ENCODE measurements at places on chromosomes 11 and 22.
A peak's percentile ranks its signal among the peaks of the same experiment; 100 is the strongest.

- DNase-seq: no peak
Measured at GRCh38 chr11:75582506-75582894, 20.4 kb downstream of the SERPINH1 start.

- DNase-seq: no peak
Measured at GRCh38 chr11:56577621-56578020, at the start of gene OR5M10. OR5M10 (minus strand) TSS chr11:56577721; CDS start chr11:56577721, 0 bp downstream.

DNA sequence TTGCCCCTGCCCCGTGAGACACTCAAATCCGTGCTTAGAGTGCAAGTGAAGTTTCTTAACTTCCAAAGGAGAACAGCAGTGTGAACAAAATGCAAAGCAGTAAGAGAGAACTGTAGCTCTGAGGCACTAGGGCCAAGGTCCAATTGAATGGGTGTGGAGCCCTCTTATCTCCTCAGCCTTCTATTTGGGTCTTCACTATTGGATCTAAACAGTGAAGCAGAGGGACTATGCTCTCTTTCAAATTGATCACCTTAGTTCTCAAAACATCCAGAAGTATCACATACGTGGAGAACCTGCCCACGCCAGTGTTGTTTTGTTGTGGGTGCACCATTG lies 49.6 kb downstream of the C22orf31 start:
- DNase-seq: no peak

DNA sequence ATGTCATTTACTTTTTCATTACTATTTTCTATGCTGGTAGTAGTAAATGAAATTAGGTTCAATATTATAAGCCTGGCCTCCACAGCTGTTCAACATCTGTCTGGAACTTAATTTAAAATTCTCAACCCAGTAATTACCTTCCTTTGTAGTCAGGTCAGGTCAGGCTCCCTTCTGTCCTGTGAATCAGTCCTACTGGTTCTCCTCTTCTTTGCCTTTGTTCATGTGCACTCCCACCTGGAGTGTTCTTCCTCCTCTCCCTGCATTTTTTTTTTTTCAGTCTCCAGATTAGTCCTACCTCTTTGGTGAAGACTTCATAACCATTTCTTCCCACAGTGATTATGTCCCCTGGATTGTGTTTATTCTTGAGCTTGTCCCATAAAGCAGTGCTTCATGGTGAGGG lies 67.9 kb downstream of the DKK3 start:
- DNase-seq: no peak

- no peak for DNase-seq
Measured at GRCh38 chr11:69972351-69972802, 105.7 kb upstream of the ANO1 start.

GRCh38 chr11:39461066-39461465 lies 1998.4 kb downstream of the LRRC4C start:
- DNase-seq: no peak

GRCh38 chr11:46860218-46860617 lies 14.1 kb upstream of the CKAP5 start:
- no peak for DNase-seq

- no peak for DNase-seq
Measured at GRCh38 chr11:134802116-134802515, 390.1 kb upstream of the B3GAT1 start.

DNA sequence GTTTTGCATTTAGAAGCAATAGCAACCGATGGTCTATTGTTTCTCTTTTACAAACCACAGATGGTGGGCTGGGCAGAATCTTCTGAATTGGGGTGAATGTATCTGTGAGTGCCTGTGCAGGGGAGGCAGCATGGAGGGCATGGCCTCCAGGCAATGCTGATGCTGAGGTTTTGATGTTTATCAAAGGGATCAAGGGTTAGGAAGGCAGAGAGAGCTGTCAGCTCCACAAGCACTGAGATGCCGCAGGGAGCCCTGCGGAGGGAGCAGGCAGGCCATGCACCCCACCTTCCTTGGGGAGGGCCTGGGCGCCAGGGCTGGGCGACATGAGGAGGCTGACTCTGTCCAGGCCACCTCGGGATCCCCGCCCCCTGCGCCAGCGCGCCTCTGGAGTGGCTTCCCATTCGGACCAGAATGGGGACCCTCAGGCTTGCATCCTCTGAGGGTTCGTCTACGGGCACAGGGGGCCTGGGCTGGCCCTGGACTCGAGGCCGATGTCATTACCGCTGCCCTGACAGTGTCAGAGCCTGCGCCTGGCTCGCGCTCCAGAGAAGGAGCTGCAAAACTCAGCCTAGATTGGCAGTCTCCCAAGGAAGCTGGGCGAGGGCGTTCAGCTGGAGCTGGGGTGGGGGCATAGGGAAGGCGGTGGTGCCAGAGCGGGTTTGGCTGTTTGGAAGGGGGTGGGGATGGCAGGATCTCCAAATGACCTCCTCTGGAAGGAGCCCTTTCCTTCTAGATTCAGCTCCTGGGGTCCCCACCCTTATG lies 13.9 kb upstream of the TH start:
- DNase-seq: no peak

GRCh38 chr11:70255477-70256116 lies 14.9 kb upstream of the PPFIA1 start:
- DNase-seq: no peak

- DNase-seq: peak; percentile 67
Measured at GRCh38 chr11:61814247-61814957, 2.4 kb downstream of the FADS1 start.

DNA sequence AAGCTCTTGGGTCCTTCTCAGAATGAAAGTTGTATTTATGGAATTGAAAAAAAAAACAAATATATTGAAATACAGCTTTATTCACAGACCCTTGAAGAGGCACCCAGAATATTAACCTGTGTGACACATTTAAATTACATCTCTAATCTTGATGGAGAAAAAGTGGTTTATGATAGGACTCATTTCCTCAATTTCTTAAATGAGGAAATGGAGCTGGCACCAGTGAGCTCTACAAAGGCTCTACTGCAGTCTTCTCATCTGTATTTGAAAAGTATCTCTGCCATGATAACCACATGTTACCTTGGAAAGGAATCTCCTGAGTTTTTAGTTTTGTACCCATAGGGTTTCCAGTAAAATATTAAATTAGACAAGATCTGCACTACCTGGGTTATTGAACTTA lies 186.5 kb downstream of the HIPK3 start:
- peak; percentile 70 for DNase-seq

- peak; percentile 36 for DNase-seq
Measured at GRCh38 chr22:32204856-32205722, at the start of gene RFPL2. RFPL2 (minus strand) TSS chr22:32205073; CDS start chr22:32202451, 2,622 bp downstream.

- DNase-seq: no peak
Measured at GRCh38 chr11:30568931-30569330, 17.2 kb downstream of the MPPED2 start.

GRCh38 chr22:43921370-43921769 lies 2.2 kb upstream of the PNPLA3 start:
- DNase-seq: peak; percentile 53

DNA sequence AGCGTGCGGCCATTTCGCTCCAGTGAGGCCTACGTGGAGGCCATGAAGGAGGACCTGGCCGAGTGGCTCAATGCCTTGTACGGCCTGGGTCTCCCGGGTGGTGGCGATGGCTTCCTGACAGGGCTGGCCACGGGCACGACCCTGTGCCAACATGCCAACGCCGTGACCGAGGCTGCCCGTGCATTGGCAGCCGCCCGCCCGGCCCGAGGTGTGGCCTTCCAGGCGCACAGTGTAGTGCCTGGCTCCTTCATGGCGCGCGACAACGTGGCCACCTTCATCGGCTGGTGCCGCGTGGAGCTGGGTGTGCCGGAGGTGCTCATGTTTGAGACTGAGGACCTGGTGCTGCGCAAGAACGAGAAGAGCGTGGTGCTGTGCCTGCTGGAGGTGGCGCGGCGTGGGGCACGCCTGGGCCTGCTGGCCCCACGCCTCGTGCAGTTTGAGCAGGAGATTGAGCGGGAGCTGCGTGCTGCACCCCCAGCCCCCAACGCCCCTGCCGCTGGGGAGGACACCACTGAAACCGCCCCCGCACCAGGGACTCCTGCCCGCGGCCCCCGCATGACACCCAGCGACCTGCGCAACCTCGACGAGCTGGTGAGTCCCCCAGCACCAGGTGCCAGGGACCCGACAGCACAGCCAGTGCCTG lies 1.8 kb downstream of the GAS2L1 start:
- DNase-seq: no peak

- DNase-seq: no peak
Measured at GRCh38 chr11:95904009-95904650, 19.8 kb downstream of the MTMR2 start.

- peak; percentile 26 for DNase-seq
Measured at GRCh38 chr11:6298605-6299004, 21.7 kb downstream of the CAVIN3 start.

DNA sequence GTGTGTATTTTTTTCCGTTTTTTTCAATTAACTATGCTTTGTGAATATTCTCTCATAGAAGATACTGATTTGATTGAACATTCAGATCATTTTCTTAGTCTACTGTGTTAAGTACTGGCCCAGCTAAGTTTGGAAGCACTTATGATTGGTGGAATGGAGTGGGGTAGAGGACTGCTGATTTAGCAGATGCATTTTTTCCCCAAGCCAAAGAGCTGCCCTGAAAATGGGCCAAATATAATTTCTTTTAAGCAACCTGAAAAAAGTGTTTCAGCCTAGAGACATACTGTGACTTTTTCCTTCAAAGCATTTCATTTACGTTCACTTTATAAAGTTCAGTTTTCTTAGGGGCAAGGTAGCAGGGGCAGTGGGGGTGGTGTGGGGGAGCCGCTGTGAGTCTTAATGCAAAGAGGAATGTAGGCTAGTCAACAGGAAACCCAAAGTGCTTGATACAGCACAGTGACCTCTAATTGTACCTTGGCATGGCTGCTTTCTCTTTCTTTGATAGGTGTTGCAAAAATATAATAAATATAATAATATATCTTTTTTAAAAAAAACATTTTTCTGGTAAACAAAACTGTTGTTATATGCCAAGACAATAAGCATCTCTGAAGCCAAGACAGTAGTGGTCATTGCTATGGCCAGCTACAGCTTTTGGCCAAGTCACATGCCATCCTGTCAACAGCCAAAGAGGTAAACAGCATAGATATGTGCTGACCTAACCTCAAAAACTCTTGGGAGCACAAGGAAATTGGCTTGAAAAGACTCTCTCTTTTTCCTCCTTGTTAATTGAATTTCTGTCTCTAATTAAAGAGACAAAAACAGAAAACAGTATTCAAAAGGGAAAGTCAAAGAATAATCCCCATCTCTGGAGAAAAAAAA lies 58.8 kb downstream of the LIF start:
- no peak for DNase-seq

DNA sequence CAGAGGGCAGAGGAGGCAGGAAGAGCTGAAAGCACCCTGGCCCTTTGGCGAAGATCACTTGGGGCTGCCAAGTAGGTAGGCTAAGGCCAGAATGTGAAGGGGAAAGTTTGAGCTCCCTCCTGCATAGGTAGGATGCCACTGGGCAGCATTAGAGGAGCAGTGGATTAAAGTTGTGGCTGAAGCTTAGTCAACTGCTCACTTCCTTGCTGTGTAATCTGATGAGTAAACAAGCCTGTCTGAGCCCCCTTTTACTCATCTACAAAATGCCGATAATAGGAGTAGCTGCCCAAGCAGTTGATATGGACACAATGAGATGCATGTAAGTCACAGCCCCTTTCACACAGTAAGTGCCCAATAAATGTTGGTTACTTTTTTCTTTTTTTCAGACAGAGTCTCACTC lies 216.4 kb downstream of the MN1 start:
- no peak for DNase-seq

DNA sequence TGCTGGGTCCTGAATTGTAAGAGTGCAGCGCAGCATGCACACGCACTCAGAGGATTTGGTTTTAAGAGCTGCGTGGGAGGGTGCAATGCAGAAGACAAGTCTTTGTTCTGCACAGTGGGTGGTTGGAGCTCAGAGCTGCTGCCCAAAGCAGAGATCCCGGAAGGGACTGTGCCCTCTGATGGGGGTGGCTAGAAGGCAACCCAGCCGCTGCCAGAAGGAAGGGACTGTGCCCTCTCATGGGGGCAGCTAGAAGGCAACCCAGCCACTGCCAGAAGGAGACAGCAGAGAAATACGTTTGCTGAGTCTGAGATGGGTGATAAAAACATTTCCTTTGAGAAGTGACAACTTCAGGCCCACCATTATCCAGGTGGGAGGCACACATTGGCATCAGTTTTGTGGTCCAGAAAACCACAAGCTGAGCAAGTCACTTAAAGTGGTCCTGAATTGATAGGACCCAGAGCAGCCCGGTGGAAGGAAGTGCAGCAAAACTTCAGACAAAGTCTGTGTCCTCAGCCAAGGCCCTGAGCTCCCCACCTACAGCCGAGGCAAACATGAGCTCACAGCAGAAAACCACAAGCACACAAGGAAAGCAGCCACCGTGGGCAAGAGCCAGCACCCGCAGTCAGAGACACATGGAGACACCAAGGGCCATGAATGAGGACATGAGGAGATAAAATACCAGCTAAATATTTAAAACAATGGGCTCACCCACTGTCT lies 4.3 kb downstream of the KRTAP5-6 start:
- DNase-seq: peak; percentile 4

- DNase-seq: no peak
Measured at GRCh38 chr11:2782769-2783168, 83.0 kb upstream of the KCNQ1OT1 start.

- no peak for DNase-seq
Measured at GRCh38 chr11:43790444-43790794, 90.2 kb upstream of the ALKBH3 start.

DNA sequence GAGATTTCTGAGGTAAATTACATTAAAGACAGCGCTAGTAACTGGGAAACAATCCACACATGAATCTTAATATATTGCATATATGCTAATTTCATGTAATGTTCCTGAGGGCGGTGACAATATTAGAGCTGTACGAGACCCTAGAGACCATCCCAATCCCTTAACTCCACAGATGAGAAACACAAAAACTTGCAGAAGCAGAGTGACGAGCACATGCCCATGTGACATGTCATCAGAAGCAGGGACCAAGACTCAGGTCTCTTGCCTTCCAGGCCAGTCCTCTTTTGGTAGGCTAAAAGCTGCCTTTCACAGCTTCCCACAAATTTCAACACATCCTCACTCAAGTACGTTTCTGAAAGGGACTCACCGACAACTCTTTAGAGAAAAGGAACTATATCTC lies 11.8 kb downstream of the MAPK1 start:
- peak; percentile 65 for DNase-seq

- no peak for DNase-seq
Measured at GRCh38 chr11:102458548-102458947, 6.0 kb upstream of the TMEM123 start.

DNA sequence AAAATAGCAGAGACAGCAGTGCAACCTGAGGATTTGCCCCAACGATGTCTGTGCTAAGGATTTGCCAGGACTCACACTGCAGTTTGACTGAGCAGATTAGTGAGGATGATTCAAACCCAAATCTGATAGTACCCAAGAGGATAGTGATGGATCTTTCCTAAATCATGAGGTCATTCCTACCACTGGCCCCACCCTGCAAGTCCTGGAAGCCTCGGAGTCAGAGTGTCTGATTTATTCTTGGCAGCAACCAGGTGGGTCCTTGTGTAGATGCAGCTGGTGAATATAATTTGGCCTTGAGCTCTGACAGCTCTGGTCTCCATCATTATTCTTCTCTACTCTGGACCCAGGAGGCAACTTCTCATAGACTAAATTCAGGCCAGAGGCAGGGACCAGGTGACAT lies 179.3 kb upstream of the RAG2 start:
- DNase-seq: no peak
